Left ventricle myocardium superior (tissue), 1 donor: ENCODE measurements at places on chromosomes 2 and 18. TPM values are rescaled to one million over a fixed set of nuclear protein-coding genes. Genes with fewer than 3 reads are reported as not detected.
A peak's percentile ranks its signal among the peaks of the same experiment; 100 is the strongest.

- no peak for DNase-seq
Measured at GRCh38 chr18:63779386-63779785, 4.2 kb downstream of the SERPINB7 start.

DNA sequence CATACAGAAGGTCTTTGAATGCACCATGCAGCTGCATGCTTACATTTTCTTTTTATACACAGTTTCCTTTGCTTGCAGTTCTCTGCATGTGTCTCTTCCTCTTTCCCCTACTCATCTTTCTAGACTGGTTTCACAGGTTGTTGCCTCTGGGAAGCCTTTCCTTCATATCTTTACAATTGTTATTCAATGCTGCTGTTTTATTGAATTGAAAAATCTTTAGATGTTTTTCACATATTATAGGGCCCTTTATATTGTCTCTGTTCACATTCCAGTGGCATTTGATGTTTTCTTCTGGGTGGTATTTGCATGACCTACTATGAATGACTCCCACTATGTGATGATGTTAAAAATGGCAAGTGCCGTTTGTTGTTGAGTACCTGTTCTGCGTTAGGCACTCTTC, 91.1 kb downstream of the DIS3L2 start:
- no peak for DNase-seq

- no peak for DNase-seq
Measured at GRCh38 chr2:45178854-45179253, 169.6 kb upstream of the SIX2 start.

DNA sequence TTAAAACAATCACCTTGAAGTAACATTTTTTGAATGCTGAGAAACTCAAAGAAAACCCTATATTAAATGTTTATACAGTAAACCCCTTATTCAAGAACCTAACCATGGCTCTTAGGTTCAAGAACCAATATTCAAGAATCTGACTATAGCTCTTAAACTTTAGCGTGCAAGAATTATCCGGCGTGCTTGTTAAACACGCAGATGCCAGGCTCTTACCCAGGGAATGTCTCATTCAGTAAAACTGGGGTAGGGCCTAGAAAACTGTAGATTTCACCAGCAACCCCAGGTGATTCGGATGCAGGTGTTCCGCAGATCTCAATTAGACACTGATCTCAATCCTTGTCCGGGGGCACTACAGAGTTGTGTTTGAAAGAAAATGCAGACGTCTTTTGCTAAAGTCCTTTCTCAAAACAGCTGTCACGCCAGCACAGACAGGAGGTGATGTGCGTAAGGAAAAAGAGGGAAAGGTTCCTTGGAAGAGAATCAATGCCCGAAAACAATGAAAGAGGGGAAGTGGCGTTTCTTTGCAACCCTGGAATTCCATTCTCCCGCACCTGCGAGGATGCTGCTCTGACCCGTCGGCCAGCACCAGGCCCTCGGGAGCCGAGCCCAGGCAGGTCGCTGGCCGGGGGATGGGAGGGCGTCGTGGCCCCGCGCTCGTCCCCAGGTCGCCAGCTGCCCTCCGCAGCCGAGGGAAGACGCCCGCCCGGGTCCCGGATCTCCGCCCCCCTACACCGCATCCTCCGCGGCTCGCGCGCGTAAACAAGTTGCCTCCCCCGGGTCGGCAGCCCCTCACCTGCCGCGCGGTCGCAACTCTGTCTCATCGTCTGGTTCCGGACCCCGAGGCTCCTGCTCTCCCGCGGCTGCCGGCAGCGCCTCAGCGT, 851 bp downstream of the EIF2AK3 start:
- peak; percentile 52 for DNase-seq

DNA sequence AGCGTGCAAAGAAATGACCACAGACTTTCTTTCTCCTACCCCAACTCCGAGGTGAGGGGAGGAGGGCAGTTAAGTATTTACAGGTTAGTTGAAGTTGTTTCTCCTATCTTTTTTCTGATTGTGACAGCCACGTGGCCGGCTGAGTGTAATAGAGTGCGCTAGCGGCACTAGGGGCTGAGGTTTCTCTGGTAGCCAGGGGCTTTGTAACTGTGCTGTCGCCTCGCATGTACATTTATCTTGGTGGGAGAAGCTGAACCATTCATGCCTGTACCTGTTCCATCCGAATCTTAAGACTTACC, 214.1 kb upstream of the STON1 start:
- no peak for DNase-seq

GRCh38 chr18:598124-598589, 1.4 kb downstream of the CLUL1 start:
- DNase-seq: no peak

DNA sequence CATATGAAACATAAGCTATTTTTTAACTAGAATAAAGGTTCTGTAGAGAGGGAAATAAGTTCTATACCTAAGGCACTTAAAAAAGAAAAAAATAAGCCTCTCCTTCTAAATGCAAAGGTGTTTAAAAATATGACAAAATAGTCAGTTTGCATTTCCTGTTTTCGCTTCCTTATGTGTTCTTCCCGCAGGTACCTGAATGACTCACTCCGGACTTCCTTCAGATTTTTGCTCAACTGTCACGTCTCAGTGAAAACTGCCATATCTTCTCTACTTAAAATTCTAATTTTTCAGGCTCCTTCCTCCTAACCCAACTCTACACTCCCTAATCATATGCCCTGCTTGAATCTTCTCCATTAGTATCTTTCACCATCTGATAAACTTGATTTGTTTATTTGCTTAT, 1333.1 kb downstream of the LRP1B start:
- DNase-seq: no peak

GRCh38 chr2:157792335-157793052, 83.6 kb downstream of the ACVR1 start:
- DNase-seq: no peak

- DNase-seq: no peak
Measured at GRCh38 chr2:98114643-98115330, 27.8 kb downstream of the VWA3B start.

DNA sequence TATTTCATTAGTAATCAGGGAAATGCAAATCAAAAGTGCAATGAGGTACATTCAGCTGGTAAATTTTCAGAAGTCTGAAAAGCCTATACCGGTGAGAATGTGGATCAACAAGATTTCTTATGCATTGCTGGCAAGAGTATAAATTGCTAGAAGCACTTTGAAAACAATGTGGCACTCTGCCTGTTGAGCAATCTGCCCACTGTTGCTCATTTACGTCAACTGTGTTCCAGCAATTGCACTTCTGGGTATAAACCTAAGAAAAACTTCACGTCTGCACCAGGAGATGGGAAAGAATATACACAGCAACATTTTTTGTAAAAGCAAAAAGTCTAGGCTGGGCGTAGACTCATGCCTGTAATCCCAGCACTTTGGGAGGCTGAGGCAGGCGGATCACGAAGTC, 40.8 kb downstream of the MTERF4 start:
- no peak for DNase-seq

GRCh38 chr2:192283450-192283849, 88.7 kb upstream of the TMEFF2 start:
- DNase-seq: no peak

GRCh38 chr18:77658299-77658662, 408.6 kb downstream of the GALR1 start:
- DNase-seq: no peak

DNA sequence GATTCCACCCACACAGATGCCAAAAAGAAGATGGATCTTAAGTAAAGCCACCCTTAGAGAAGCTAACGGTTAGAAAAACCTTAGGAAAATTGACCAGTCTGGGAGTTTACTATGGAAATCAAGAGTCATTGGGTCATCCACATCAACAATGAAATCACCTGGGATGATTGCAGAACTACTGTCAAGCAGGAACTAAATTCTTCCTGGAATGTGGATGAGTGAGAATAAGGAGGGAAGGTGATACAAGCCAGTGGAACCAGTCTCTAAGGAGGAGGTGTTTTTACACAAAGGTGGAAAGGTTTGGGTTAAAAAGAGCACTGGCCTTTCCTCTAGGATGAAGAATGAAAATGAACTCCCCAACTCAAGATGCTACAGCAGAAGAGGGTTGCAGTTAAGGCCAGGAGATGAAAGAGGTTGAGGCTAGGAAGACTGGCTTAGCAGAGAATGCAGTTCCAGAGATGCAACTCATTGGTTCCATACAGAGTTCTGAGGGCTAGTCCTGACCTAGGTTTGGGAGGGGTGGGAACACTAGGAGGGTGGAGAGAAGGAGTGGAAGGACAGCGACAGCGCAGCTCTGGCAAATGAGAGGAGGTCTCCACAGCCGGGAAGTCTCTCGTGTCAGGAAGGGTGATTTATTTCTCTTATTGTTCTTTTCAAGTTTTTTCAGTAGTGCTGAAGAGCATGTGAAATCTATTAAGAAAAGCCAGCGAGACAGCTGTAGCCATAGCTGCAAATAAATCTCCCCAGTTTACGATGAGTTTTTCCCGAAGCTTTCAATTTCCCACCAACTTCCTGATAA, 27.7 kb upstream of the KDM3A start:
- DNase-seq: no peak

- no peak for DNase-seq
Measured at GRCh38 chr18:49412679-49413078, 47.8 kb downstream of the DYM start.

DNA sequence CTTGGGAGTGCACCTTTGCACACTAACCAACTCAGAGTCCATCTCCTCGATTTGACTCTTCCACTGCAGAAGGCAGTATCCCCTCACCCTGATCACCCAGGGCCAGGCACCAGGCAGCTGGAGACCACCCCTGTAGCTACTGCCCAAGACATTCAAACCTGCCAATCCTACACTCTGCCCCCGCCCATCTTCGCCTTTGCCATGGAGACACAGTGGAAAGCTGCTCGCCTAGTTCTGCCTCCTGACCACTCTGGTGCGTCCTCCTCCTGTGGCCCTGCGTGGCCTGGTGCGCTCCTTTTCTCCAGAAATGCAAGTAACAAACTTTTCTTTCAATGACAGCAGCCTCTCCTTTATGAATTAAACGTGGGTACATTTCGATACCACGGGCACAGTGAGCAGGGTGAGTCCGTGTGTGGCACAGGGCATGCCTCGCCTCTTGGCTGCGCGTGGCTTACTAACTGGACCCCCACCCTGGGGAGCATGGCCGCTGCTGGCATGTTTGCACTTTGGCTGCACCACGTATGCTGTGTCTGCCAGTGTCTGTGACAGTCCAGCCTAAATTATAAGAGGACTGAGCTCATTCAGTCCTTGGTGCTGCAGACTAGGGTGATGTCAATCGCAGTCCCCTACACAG, 47.6 kb downstream of the LONRF2 start:
- DNase-seq: no peak

- no peak for DNase-seq
Measured at GRCh38 chr2:197869501-197870111, 65.2 kb downstream of the PLCL1 start.

GRCh38 chr18:36160959-36161371, 26.3 kb upstream of the MOCOS start:
- no peak for DNase-seq

PCARE gene
- 0.84 TPM for total RNA-seq

LIMS4 gene
- total RNA-seq: 2.8 TPM

GKN1 gene
- total RNA-seq: not detected

CD207 gene
- not detected for total RNA-seq

CD302 gene
- total RNA-seq: 19.9 TPM

FHOD3 gene
- 347 TPM for total RNA-seq

IER3IP1 gene
- total RNA-seq: 10.3 TPM

ACTR2 gene
- 109 TPM for total RNA-seq

RBM43 gene
- 2.2 TPM for total RNA-seq

TET3 gene
- 3.3 TPM for total RNA-seq

NAT8 gene
- total RNA-seq: not detected

ACTG2 gene
- 0.32 TPM for total RNA-seq

CLEC4F gene
- 0.25 TPM for total RNA-seq

SPTBN1 gene
- 468 TPM for total RNA-seq
